ENCODE measurements at places on chromosomes 4 and X.

GRCh38 chr4:137623013-137623412, 90.7 kb upstream of the PCDH18 start:
- ATAC-seq, result no peak

GRCh38 chr4:86857341-86858052, 8.3 kb upstream of the SLC10A6 start:
- no peak for ATAC-seq

DNA sequence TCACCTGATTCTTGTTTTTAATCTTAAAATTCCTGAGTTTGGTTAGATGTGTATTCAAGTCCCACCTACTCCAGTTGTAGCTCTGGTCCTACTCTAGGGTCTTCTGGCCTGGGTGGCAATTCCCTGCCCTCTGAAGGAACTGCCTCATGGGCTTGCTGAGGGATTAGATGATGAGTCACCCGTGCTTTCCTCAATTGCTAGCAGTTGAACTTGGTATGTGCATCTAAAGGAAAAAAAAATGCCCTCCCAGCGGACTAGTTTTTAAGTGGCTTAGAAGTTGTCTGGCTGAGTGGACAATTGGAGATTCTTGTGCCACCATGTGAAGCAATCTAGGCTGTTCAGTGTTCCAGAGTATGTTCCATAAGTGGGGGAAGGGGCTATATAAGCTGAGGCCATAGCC, 127.0 kb downstream of the CCNG2 start:
- no peak for ATAC-seq

- ATAC-seq, result no peak
These were observed 237.0 kb downstream of the IDS start for GRCh38 chrX:149267878-149268813.

GRCh38 chrX:107450823-107451509, 1.5 kb downstream of the FRMPD3 start:
- peak; percentile 50 for ATAC-seq

- ATAC-seq, result no peak
These were observed 17.9 kb upstream of the YTHDC1 start for GRCh38 chr4:68367835-68368234.

GRCh38 chrX:45755703-45756102, 555.0 kb upstream of the DIPK2B start:
- ATAC-seq, result no peak

DNA sequence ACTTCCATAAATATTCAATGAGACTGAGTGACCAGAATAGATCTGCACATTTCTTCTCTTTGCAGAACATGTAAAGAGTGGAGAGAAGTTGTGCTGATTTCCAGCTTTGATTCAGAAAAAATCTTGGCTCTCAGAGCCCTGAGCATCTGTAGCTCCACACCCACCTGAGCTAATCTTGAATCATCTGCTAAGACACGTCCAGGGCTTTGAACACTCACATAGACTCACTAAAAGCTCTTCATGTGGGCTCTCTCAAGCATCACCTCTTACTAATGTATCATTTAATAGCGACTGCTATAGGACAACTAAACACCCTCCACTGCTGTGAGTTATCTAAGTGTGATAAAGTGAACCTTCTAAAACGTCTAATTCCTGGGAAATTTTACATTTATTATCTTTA, 147.7 kb upstream of the GRIA3 start:
- ATAC-seq, result no peak

DNA sequence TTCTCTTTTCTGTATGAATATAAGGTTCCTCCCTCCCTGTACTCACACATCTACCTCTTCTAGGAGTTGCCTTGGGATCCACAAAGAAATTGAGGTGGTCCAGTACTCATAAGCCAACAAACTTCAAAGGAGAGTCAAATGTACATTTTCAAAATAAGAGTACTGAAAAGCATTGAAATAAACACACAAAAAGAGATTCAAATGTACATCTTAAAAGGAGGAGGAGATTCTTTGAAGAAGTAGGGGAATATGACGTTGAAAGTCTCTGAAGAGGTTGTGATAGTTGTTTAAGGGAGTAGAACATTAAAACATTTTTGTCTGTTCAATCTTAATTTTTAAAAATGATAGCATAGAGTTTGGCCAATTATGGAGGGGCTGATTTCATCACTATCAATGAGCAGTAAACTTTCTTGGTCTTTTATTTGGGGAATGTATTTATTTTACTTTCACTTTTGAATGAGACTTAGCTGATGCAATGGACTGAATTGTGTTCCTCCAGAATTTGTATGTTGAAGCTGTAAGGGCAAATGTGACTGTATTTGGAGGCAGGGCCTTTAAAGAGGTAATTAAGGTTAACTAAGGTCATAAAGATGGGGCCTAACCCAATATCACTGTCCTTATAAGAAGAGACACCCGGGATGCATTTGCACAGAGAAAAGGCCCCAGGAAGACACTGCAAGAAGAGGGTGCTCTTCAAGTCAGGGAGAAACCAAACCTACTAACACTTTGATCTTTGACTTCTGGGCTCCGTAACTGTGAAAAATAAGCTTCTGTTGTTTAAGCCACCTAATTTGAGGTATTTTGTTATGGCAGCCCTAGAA, 226.3 kb upstream of the PGRMC2 start:
- no peak for ATAC-seq

DNA sequence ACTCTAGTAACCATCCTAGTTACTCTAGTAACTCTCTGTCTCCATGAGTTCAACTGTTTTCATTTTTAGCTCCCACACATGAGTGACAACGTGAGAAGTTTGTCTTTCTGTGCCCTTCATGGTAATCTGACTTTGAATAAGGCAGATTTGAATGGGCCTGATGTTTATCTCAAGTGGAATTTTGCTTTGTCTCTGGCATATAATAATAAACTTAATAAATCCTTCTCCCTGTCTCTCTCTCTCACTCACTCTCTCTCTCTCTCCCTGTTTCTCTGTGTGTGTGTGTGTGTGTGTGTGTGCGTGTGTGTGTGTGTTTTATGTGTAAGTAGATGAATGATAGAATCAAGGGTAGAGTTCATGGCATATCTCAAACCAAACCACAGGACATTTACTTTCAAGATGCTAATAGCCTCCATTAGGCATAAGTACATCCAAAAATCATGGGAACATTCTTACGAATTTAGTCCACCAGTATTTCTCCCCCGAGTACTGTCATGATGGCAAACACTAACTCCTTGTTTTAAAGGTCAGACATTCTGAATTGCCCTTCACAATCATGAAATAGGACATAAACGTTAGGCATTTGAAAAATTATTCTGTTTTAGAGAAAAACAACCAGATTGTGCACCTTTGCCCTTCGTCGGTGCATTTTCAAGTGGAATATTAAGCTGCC, 193.1 kb downstream of the SPATA18 start:
- no peak for ATAC-seq

DNA sequence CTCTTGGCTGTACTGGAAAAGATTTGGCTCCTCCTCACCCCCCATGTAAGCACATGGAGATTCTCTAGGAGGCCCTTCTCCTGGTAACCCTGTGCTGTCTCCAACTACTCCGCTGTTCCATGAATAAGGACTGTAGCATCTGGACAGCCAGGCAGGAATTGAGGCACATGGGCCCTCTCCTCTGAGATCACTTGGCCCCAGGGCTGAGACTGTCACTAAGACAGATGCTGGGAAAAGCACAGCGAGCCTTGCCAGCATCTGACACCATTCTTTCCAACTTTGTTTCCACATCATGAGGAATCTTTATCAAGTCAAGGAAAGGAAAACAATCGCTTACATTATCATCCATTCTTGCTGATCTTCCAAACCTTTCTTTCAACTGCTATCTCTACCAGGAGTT, 222.6 kb upstream of the INTU start:
- ATAC-seq, result no peak

GRCh38 chr4:35643661-35644060, 600.7 kb downstream of the ARAP2 start:
- ATAC-seq, result no peak
